T-cell (primary cell): ENCODE measurements at places on chromosomes 16 and 17. TPM values are rescaled to one million over a fixed set of nuclear protein-coding genes. Genes with fewer than 3 reads are reported as not detected.

PIPOX gene
- 2.4 TPM for total RNA-seq

MED31 gene
- 18.9 TPM for total RNA-seq

DNA sequence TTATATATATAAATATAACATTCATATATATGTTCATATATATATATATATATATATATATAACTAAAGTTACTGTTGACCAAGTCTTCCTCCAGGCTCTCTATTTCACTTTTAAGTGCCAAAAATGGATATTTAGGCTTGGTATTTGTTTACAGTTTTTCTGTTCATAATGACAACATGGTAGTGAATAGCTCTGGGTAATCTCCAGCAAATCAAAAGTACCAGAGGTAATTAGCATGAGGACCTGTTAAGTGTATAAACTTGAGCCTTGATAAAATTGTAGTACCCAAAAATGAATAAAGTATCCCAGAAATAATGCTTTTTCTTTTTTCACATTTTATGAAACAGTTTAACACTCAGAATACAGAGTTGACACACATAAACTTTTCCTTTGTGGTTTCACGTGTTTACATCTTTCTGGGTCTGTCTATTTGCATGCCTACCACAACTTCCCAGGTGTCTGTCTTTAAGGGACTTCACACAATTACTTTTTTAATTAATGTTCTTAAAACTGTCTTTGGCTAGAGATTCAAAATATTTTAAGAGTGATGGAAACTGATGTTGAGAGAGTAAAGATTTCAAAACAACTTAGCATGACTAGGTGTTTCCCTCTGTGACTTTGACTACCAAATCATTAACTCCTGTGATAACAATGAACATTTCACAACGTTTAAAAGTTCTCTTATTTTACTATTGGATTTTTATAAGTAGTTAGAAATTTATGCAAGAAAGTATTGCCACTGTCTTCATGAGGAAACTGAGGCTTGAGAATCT, 47.9 kb downstream of the RABEP1 start:
- DNase-seq, result no peak

RRAD gene
- 1.1 TPM for total RNA-seq

GRCh38 chr17:6232732-6233101, 162.5 kb downstream of the WSCD1 start:
- DNase-seq, result no peak

MYL4 gene
- not detected for total RNA-seq

GRCh38 chr17:62760945-62761267, 47.2 kb downstream of the MARCHF10 start:
- no peak for DNase-seq

IRF8 gene
- total RNA-seq, result 10.3 TPM

CBFA2T3 gene
- 3.6 TPM for total RNA-seq

DNA sequence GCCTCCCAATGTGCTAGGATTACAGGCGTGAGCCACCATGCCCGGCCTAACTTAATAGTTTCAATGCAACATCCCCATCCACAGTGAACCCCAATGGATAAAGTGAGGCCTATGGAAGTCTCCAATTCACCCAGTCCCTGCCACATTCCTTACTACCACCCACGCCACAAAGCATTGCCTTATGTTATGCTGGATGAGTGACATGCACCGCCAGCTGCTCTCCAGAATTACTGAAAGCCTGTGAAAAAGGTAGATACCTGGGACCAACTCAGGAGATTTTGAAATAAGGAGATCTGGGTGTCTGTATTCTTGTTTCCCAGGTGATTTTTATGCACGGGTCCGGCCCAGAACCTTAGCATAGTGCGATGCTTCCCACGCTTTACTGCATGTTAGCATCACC, 16.9 kb upstream of the GAS7 start:
- DNase-seq, result no peak

DNA sequence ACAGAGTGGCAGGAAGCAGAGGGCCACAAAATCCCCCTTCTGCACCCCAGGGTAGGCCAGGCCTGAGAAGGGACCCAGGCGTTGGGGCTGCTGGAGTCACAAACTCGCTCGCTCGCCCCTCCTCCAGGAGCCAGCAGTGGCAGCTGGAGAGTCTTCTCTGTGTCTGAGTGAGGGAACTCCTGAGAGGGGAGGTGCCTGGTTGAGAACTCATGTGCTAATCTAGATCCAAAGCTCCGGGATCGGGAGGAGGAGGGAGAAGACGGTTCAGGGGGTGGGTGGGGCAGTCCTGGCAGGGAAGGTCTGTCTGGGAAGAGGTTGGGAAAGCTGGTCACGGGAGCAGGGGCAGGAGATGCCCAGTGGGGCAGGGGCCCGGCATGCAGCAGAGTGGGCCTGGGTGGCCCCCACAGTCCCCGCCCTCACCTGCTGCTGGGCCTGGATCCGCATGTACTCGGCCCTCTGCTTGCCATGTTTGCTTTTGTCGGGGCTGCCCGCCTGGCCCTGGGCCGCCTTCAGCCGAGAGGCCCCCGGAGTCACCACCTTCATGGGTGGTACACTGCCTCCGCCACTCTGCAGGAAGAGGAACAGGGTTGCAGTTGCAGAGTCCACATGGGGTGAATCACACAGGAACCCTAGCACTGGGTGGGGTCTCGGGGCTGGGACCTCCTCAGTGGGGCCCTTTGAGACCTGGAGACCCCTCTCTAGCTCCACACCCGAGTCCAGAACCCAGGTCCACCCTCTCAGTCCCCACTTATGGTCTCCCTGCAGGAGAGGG, 62.2 kb downstream of the SRCIN1 start:
- DNase-seq, result no peak

- DNase-seq, result no peak
These were observed 1.3 kb downstream of the SERPINF1 start for GRCh38 chr17:1762901-1763898.

GRCh38 chr16:1771188-1771863, at the start of gene NME3:
NME3 (minus strand) TSS chr16:1771543; CDS start chr16:1771534, 9 bp downstream.
- peak; percentile 65 for DNase-seq

DNA sequence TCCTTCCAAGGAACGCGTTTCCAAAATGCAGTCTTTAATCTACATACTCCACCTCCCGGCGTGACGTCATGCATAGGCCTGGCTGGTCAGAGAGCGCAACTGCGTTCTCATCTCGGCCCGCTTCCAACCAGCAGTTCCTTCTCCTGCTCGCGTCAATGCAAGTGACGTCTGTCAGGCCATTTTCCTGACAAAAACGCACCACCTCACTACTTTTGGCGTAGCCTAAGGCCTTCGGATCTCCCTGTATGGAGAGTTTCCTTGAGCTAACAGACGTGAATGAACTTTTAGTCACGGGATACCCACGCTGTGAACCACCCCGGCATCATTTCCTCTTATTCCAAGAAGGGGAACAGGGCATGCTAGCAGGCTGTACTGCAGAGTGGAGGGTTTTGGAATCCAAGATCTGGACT, 25.0 kb downstream of the TEX14 start:
- DNase-seq, result peak; percentile 46

TM4SF5 gene
- not detected for total RNA-seq

DNA sequence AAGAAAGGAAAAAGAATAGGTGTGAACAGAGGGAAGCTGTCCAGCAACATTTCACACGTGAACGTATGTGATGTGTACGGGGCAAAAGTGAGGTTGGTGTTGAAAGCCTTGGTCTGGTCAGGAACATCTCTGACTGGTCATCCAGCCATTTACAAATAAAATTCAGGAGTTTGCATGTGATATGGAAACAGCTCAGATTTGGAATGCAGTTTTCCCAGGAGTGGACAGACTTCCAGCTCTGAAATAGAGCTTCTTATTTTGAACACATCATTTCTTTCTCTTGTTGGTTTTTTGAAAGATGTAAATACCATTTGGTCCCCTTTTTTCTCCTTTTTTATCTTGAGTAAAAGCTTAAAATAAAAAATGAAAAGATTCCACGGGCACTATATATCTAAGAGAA, 566.2 kb upstream of the ZFHX3 start:
- no peak for DNase-seq

DNA sequence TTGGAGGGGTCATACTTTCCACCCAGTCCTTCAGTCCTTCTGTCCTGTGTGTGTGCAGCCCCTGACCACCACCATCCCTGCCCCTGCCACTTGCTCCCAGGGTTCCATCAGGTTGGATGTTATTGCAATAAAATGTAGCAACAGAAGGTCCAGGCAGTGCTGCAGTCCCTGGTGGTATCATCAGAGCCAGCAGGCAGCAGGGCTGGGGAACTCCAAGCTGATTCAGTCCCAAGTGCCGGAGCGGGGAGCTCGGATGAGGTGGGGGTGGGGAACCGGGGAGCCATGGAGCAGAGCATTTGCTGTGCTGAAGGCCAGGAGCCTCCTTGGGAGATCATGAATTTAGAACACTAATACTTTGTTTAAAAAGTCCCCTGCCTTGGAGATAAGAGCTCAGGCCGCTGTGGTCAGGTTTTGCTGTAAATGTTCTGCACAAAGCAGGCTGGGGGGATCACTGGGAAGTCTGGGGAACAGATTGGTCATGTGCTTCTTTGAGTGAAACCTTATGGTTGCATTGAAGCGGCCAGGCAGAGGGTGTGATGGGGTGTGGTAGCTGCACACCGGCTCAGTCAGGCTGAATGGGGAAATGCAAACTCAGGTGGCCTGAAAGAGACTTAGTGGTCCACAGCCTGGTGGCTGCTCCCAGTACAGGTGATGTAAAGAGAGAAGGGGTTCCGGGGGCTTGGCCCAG, 225.9 kb downstream of the SEC14L1 start:
- DNase-seq, result no peak

DNA sequence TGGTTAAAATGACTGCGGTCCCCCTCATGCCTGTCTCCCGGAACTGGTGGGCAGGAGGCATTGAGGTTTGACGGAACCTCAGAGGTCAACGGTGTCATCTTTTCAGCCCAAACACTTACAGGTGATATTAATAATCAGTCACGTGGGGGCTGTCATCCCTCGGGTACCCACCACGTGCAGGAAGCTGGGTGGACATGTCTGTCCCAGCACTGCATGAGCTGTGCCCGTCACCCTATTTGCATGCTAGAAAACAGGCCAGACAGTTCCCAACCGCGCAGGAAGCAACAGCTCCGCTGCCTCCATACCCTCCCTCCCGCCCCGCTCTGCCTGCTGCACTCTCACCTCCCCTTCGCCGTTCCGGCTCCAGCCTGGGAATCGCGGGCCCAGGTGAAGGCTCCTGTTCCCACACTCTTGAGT, 1.4 kb downstream of the SYNGR3 start:
- DNase-seq, result peak; percentile 46

DNA sequence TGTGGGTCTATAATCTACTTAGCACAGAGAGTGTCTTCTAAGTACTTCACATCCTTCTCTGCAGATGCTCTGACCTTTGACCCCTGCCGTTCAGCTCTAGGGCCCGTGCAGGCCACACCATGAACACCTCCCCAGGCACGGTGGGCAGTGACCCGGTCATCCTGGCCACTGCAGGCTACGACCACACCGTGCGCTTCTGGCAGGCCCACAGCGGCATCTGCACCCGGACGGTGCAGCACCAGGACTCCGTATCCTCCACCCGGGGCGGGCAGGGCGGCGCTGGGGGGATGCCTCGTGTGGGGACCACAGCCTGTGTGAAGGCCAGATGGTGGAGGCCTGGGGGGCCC, 686 bp downstream of the MLST8 start:
- no peak for DNase-seq
